ENCODE measurements at places on chromosomes 4 and X. TPM values are rescaled to one million over a fixed set of nuclear protein-coding genes. Genes with fewer than 3 reads are reported as not detected.

The CT45A1 gene
- total RNA-seq = not detected

- DNase-seq = no peak
- H3K36me3 ChIP-seq = no peaks in the 10 kb centered on the region
- H3K4me1 ChIP-seq = no peaks in the 10 kb centered on the region
These were observed 659.3 kb downstream of the ZNF674 start for GRCh38 chrX:45885931-45886330.

DNA sequence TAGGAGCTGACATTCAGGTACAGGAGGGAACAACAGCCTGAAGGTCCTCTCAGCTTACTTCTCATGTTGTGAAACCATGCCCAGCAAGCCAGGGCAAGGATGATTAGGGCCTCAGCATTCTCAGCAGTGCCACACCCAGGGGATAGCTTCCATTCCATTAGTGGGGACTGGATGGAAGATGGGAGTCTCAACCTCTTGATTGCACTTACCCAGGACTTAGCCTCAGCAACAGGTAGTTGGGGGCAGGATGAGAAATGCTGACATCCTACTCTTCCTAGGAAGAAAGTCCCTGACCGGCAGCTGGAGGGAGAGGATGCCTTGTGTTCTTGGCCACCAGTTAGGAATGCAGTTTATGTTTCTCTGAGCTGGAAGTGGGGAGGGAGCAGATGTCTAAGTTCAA lies 8.8 kb upstream of the BEX3 start:
- DNase-seq = no peak
- H3K36me3 ChIP-seq = no peaks in the 10 kb centered on the region
- H3K4me1 ChIP-seq = peaks cover 6% of the 10 kb centered on the region

The GSX2 gene
- total RNA-seq = not detected

DNA sequence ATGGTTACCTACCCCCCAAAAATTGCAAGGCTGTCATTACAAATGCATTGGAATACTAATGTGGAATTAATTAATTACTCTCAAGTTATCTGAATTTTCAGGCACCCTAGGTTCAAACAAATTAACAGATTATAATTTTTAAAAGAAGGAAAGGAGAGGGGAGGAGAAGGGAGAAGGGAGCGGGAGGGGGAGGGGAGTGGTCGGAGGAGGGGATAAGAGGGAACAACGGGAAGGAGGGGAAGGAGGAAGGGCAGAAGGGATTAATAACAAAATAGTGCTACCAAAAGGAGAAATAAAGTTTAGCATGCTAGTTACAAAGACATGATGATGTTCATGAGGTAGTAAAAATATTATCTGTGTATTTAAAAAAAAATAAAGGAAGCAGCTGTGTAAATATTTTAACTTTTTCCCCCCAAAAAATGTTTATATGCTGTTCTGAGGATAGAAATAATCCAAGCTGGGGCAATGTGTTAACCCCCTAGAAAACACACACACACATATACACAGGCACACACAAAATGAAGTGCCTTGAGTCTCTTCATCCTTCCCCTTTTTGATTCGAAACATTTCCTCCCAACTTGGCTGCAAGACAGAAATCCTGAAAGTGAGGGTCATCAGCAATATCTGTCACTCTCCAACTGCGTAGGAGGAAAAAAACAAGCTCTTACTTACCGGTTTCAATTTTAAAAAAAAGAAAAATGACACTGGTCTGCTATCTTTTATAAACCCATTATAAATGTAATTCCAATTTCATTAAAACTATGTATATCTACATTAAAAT lies 58.8 kb downstream of the PPP3CA start:
- DNase-seq = no peak
- no peak overlapping the region for H3K4me3 ChIP-seq
- H3K36me3 ChIP-seq = no peaks in the 10 kb centered on the region
- no peak overlapping the region for H3K27ac ChIP-seq

DNA sequence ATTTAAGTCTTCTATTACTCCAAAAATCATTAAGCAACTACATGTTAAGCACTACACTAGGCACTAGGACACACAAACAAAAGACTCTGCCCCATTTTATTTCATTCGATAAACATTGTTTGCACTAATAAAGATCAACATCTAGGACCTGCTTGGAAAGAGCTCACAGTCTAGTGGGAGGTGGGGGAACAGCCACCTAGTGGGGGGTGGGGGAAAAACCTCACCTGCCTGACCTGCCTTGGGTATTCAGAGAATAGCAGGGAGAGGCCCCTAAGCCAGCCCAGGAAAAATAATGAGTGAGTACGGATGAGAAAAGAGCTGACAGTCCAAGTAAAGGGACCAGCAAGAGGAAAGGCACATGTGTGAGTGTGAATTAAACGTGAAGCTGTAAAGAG lies 52.2 kb downstream of the PRDM5 start:
- DNase-seq = peak; percentile 2
- H3K4me3 ChIP-seq = no peak overlapping the region
- H3K4me1 ChIP-seq = no peaks in the 10 kb centered on the region
- no peaks in the 10 kb centered on the region for H3K27me3 ChIP-seq

DNA sequence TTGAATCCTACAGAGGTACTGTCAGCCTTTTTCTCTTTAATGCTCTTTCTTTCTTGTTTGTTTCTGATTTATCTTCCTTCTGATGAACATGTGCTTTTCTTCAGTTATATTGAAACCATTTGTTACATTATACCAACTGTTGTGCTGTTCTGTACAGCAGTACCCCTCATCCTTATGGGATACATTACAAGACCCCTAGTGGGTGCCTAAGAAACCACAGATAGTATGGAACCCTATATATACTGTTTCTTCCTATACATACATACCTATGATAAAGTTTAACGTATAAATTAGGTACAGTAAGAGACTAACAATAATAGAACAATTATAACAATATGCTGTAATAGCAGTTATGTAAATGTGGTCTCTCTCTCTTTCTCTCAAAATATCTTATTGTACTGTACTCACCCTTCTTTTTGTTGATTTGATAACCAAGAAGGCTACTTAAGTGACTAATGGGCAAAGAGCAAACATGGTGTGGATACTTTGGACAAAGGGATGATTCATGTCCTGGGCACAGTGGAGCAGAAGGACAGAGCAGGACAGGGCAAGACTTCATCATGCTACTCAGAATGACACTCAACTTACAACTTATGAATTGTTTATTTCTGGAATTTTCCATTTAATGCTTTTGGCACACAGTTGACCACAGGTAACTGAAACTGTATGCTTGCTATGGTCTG lies 10.7 kb upstream of the YIPF7 start:
- H3K36me3 ChIP-seq = no peaks in the 10 kb centered on the region
- no peak overlapping the region for H3K4me3 ChIP-seq

GRCh38 chrX:68997911-68998310 lies 167.3 kb downstream of the PJA1 start:
- H3K27ac ChIP-seq = peak overlapping the region; percentile 72
- H3K4me3 ChIP-seq = no peak overlapping the region
- peaks cover 28% of the 10 kb centered on the region for H3K4me1 ChIP-seq
- no peak for DNase-seq

DNA sequence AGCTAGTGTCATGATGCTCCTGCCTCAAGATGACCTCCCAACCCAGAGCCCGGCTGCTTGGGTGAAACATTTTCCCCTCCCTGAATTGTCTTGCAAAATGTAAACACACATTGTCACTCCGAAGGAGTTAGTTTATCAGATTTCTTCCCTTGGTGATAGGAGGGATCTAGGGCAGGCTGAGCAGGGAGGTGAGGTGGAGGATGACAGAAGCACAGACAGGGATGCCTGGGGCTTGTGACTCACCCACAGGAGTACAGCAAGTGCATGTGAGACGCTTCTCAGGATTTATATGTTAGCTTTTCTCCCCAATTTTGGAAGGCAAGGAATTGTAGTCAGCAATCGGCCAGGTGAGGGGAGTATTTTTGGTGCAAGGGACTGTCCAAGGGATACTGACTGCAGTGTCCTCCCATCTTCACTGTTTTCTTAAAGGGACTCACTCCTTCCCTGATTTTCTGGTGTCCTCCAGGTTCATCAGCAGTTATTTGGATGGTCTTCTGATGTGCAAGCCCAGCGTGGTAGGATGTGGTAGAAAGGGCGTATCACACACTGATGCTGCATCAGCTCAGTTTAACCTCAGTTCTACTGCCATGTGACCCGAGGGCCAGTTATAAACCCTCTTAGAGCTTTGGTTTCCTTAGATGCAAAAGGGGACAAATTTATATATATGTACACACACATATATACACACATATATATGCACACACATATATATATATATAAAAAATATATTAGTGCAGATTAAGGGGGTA lies 46.2 kb upstream of the IGFBP7 start:
- no peaks in the 10 kb centered on the region for H3K4me1 ChIP-seq
- no peaks in the 10 kb centered on the region for H3K36me3 ChIP-seq
- no peak overlapping the region for H3K4me3 ChIP-seq

The ITIH6 gene
- not detected for total RNA-seq

The PCSK1N gene
- not detected for total RNA-seq

GRCh38 chr4:26131711-26132110 lies 189.1 kb upstream of the RBPJ start:
- 0 out of 2 replicates have a peak, but pooled peaks cover 4% of the 10 kb centered on the region for H3K4me1 ChIP-seq
- no peak overlapping the region for H3K27ac ChIP-seq
- DNase-seq = no peak
- H3K4me3 ChIP-seq = no peak overlapping the region
- H3K36me3 ChIP-seq = no peaks in the 10 kb centered on the region
- H3K27me3 ChIP-seq = no peaks in the 10 kb centered on the region

The NKAP gene
- total RNA-seq = 15.7 TPM

GRCh38 chrX:12974305-12974795 lies 560 bp upstream of the TMSB4X start:
- peaks cover 36% of the 10 kb centered on the region for H3K4me1 ChIP-seq
- H3K36me3 ChIP-seq = peaks cover 24% of the 10 kb centered on the region
- H3K27ac ChIP-seq = peak overlapping the region; percentile 99
- peak overlapping the region; percentile 99 for H3K4me3 ChIP-seq

DNA sequence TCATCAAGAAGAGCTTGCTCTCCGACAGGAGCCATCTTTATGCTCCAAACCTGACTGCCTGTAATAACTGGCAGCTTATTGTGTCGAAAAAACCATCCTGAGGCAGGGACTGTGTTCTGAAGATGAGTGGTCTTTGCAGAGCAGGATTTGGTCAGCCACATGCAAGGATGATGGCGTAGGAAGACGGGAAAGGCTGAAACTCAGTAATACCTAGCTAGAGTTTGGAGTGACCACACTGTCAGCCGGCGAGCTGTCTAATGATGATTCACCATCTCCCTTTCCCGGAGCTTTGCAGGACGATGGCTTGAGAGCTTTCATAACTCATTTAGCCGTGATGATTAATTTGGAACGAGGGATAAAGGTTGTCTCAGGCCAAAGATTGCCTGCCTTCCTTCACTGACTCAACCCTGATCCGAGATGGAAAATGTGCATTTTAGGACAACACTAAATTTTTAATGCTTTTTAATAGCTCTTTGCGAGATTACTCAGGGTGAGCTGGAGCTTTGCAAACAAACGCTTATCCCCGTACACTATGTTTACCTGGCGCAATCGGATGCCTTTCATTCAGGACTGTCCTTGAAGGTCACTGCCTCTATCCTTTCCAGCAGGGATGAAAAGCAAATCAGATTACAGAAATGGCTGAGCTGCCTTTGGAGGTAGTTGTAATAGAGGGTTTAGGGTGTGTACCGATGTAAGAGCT lies 288.5 kb downstream of the ASMT start:
- no peaks in the 10 kb centered on the region for H3K36me3 ChIP-seq
- no peak for DNase-seq
- no peak overlapping the region for H3K4me3 ChIP-seq
- peaks cover 32% of the 10 kb centered on the region for H3K27me3 ChIP-seq
- H3K4me1 ChIP-seq = no peaks in the 10 kb centered on the region
- H3K27ac ChIP-seq = no peak overlapping the region

- H3K27ac ChIP-seq = peak overlapping the region; percentile 91
- H3K36me3 ChIP-seq = no peaks in the 10 kb centered on the region
- H3K4me1 ChIP-seq = peaks cover 54% of the 10 kb centered on the region
- H3K27me3 ChIP-seq = no peaks in the 10 kb centered on the region
- DNase-seq = peak; percentile 95
These were observed 16.7 kb downstream of the OPHN1 start for GRCh38 chrX:68416592-68416991.

GRCh38 chr4:8272472-8273428 lies 3.2 kb downstream of the HTRA3 start:
- H3K27me3 ChIP-seq = peaks cover 23% of the 10 kb centered on the region
- H3K27ac ChIP-seq = no peak overlapping the region
- H3K36me3 ChIP-seq = no peaks in the 10 kb centered on the region
- no peak overlapping the region for H3K4me3 ChIP-seq

GRCh38 chrX:1676866-1677265 lies 62.0 kb downstream of the ASMT start:
- no peak overlapping the region for H3K27ac ChIP-seq
- H3K4me1 ChIP-seq = no peaks in the 10 kb centered on the region
- no peak overlapping the region for H3K4me3 ChIP-seq
- DNase-seq = no peak
